ENCODE measurements at places on chromosomes 5 and 9.

- DNase-seq, result no peak
Observed at GRCh38 chr5:81408496-81408895, 14.6 kb upstream of the ACOT12 start.

GRCh38 chr9:125932012-125932411 is 184.8 kb downstream of the PBX3 start:
- no peak for DNase-seq

GRCh38 chr9:69865986-69866385 is 45.4 kb downstream of the CFAP95 start:
- no peak for DNase-seq

GRCh38 chr5:55303238-55303690 is 4.2 kb downstream of the DHX29 start:
- DNase-seq, result no peak

DNA sequence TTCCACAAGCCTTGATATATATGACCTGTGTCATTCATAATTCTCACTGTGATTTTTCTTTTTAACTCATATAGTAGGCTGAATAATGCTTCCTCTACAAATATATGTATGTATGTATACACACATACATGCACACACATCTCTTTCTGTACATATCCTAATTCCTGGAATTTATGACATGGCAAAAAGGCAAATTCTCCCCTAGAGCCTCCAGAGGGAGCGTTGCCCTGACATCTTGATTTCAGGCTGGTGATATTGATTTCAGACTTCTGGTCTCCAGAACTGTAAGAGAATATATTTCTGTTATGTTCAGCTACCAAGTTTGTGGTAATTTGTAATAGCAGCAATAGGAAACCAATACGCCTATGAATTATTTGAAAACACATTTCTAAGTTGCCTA is 166.6 kb upstream of the GAS1 start:
- no peak for DNase-seq

- no peak for DNase-seq
Observed at GRCh38 chr9:93024986-93025630, 33.4 kb upstream of the SUSD3 start.

GRCh38 chr5:149765932-149766331 is 35.8 kb downstream of the PPARGC1B start:
- DNase-seq, result no peak

DNA sequence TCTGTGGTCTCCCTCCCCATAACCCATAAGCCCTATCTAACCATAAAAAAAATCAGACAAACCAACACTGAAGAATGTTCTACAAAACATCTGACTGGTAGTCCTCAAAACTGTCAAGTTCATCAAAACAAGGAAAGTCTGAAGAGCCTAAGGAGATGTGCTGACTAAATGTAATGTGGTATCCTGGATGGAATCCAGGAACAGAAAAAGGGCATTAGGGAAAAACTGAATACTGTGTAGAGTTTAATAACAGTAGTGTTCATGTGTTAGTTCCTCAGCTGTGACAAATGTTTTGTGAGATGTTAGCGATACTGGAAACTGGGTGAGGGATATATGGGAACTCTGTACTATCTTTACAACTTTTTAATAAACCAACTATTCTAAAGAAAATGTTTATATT is 75.7 kb upstream of the EQTN start:
- DNase-seq, result no peak

- no peak for DNase-seq
Observed at GRCh38 chr5:20434786-20435185, 446.8 kb upstream of the CDH18 start.

All from CD4-positive, alpha-beta T cell (primary cell).